ENCODE measurements at places on chromosomes 7 and 10. TPM values are rescaled to one million over a fixed set of nuclear protein-coding genes. Genes with fewer than 3 reads are reported as not detected.

MSS51 gene
- total RNA-seq = 1.5 TPM

TSPAN12 gene
- not detected for total RNA-seq

MMD2 gene
- not detected for total RNA-seq

IL6 gene
- total RNA-seq = 0.72 TPM

SUPV3L1 gene
- total RNA-seq = 50.0 TPM

SPDYE2 gene
- not detected for total RNA-seq

SRGN gene
- total RNA-seq = 662 TPM

SYPL1 gene
- 33.1 TPM for total RNA-seq

IFIT1B gene
- not detected for total RNA-seq

ENO4 gene
- not detected for total RNA-seq

FRA10AC1 gene
- total RNA-seq = 9.8 TPM

FKBP6 gene
- total RNA-seq = not detected

EPHB6 gene
- 6.0 TPM for total RNA-seq

ELN gene
- not detected for total RNA-seq

FGFR2 gene
- total RNA-seq = 0.13 TPM

OR2A7 gene
- 1.1 TPM for total RNA-seq

HNRNPA2B1 gene
- 950 TPM for total RNA-seq

GRM3 gene
- total RNA-seq = not detected

AGBL3 gene
- 2.5 TPM for total RNA-seq

PSMA2 gene
- 179 TPM for total RNA-seq

TBL2 gene
- total RNA-seq = 31.3 TPM

NCF1 gene
- total RNA-seq = 0.92 TPM

HMX2 gene
- not detected for total RNA-seq

PDE1C gene
- total RNA-seq = not detected

SOSTDC1 gene
- total RNA-seq = not detected

MPP7 gene
- 7.9 TPM for total RNA-seq

UBN2 gene
- total RNA-seq = 13.0 TPM

IFIT1 gene
- total RNA-seq = 0.39 TPM

TBX20 gene
- total RNA-seq = not detected

TAS2R41 gene
- not detected for total RNA-seq

TSPAN33 gene
- total RNA-seq = 23.2 TPM

ANKRD7 gene
- 0.64 TPM for total RNA-seq

MCM10 gene
- total RNA-seq = 73.1 TPM

BTBD16 gene
- not detected for total RNA-seq

LGI1 gene
- not detected for total RNA-seq

C10orf105 gene
- 0.04 TPM for total RNA-seq

CALHM2 gene
- 20.4 TPM for total RNA-seq
